Left lobe of liver (tissue), 2 donors: ENCODE measurements at places on chromosomes 11 and 22.

DNA sequence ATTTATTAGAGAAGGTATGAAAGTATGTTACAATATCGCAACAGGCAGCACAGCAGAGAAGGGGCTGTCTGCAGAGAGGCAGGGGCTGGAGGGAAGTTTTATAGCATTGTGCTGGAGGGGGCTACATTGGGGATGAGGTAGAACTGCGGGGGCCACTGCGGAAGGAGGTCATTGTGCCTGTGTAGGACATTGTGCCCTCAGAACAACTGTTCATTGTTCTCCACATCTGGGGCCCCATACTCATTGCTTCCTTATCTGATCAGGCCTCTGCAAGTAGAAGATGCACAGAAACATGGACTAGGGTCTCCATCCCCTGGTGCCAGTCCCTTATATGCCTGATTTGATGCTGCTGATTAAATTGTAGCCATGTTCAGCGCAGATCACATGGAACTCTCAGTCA lies 12.1 kb downstream of the NADSYN1 start:
- no peak for DNase-seq

- DNase-seq: peak; percentile 64
These were observed 70.7 kb upstream of the E2F8 start for GRCh38 chr11:19311308-19312030.

GRCh38 chr11:35103366-35104208 lies 35.4 kb upstream of the CD44 start:
- DNase-seq: no peak

- no peak for DNase-seq
These were observed 9.0 kb downstream of the KIRREL3 start for GRCh38 chr11:126991596-126991995.
